Fibroblast of the aortic adventitia (primary cell): ENCODE measurements at places on chromosomes 4 and X. TPM values are rescaled to one million over a fixed set of nuclear protein-coding genes. Genes with fewer than 3 reads are reported as not detected.

Gene SLC6A8
- 5.6 and 8.8 TPM in 2 replicates for total RNA-seq

- no peak for DNase-seq
These were observed 257.1 kb downstream of the EVC2 start for GRCh38 chr4:5451243-5451642.

GRCh38 chr4:108702960-108703359 lies 52.6 kb downstream of the OSTC start:
- DNase-seq = no peak

DNA sequence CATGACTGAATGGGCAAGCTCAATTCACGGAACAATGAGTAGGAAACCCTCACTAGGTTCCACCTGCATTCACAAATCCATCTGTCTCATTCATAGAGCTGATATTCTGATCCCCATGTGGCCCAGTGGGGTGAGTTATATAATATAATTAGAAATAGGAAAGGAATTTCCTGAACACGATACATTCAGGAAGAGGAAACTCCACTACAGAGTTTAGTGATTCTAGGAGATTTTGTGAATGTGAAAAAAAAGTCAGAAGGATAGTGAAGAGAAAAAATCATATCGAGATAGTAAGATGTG lies 471.2 kb downstream of the GASK1B start:
- no peak for DNase-seq

DNA sequence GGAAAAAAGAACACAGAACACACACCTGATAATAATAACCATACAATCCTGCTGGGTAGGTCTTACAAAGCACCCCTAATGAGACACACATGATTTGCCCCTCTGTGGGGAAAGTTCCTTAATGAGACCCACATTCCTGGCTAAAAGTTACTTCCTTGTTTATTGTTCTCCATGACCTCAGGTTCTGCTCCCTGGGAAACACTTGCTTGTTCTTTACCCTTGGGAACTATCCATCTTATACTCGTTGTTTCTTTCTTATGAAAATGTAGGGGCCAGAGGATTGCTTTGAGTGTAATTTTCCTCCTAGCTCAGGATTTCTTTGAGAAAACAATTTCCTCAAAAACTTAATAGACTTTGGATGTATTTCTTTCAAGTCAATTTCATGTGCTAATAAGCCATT lies 52.1 kb upstream of the PCDH10 start:
- no peak for DNase-seq
